ENCODE measurements at places on chromosomes 3 and 15.

DNA sequence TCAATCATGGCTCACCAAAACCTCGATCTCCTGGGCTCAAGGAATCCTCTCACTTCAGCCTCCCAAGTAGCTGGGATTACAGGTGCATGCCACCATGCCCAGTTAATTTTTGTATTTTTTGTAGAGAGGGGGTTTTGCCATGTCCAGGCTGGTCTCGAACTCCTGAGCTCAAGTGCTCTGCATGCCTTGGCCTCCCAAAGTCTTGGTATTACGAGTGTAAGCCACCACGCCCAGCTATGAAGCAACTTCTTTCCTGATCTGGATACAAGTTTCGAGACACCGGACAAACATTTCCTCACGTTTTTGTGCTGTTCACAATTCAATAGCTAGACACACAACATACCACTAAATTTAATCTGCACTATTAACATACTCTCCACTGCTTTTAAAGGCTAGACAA, 3.4 kb upstream of the SYNM start:
- no peak for DNase-seq

GRCh38 chr3:17579289-17580031, 163.0 kb downstream of the TBC1D5 start:
- DNase-seq: no peak

GRCh38 chr3:166613365-166613764, 766.7 kb downstream of the ZBBX start:
- DNase-seq: no peak

DNA sequence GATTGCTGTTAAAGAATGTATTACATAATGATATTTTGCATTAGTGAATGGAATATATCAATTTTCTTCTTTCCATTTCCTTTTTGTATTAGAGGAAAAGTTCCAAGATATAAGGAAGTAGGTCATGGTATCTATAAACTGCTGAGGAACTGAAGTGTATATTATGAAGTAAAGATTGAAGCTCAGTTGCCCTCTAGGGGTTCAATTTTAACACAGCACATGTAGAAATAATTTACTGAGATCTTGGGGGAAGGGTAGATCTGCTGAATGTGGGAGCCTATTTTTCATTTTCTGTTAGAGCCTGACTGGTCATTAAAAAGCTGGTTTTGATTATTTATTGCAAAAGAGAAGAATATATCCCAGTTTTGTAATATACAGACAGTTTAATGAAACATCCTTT, 45.2 kb downstream of the CMC1 start:
- no peak for DNase-seq

- no peak for DNase-seq
Measured at GRCh38 chr3:42180901-42181300, 85.1 kb downstream of the CCK start.

DNA sequence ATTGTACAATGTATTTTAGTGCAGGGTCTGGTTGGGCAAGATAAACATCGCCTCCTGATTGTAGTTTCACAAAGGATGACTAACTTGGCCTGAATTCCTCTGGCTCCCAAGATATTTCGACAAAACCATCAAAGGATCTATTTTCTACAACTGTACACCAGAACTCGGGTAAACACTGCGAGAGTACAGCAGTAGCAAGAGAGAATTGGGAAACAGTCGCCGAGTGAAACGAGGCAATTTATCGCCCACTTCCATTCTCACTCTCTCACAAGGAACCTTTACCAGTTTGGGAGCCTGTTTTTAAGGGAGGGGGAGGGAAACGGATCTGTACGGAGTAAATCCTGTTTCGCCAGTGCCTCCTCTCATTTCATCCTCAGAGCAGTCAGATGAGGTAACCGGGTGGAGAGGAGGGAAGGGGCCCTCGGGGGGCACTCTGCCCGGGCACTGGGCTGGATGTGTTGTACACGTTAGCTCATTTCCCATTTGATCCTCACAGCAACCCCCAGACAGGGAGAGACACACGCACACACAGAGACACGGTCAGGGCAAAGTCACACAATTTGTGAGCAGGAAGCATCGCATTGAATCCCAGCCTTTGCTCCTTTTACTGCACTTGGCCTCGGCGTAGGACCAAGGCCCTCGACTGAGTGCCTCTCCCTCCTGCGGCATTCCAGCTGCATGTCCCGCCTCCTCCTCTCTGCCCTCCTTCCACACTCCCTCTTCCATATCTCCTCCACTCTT, 120.1 kb downstream of the LIPC start:
- DNase-seq: no peak

DNA sequence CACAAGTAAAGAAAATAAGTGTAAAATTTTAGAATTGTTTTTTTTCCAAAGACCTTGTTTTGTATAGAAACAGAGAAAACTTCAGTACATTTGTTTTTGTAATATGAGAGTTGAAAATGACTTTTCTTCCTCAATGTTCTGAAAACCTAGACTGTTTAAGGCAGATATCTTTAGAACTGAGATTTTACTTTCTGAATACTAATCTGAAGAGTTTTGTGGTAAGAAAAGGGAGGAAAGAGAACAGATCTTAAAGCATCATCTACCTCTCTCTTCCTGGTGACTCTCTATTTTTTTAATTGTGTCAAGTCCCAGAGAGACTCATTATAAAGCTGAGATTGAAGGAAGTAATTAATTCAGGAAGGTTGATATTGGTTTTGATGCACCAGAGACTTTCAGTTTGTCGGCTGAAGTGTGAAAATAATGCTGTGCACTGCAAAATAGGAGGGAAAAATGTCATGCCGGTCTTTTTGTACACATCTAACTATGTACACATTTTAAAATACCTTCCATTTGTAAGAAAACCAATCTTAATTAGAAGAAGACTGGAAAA, 142.1 kb upstream of the NAALADL2 start:
- DNase-seq: no peak

DNA sequence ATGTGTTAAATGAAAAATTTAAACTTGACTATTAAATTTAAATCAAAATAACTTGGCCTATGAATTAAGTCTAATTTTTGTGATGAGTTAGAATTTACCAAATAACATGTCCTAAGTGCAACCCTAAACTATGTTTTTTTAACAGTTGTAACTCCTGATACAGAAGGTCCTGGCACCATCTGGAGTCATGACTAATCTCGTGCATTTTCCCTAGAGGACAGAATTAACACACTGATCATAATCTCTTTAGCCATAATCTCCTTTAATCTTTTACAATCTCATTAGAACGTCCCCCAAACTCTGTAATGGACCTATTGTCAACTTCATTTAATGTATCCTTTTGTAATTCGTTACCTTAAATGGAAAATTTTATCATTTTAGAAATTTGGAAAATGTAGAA, 100.6 kb downstream of the SUCNR1 start:
- no peak for DNase-seq

GRCh38 chr3:156665291-156665690, 9.1 kb upstream of the TIPARP start:
- no peak for DNase-seq

GRCh38 chr15:25783607-25784540, 79.3 kb downstream of the ATP10A start:
- DNase-seq: no peak

- DNase-seq: no peak
Measured at GRCh38 chr15:92578096-92578835, 77.3 kb downstream of the FAM174B start.

GRCh38 chr15:90015294-90015693, 14.2 kb downstream of the ZNF710 start:
- DNase-seq: no peak

DNA sequence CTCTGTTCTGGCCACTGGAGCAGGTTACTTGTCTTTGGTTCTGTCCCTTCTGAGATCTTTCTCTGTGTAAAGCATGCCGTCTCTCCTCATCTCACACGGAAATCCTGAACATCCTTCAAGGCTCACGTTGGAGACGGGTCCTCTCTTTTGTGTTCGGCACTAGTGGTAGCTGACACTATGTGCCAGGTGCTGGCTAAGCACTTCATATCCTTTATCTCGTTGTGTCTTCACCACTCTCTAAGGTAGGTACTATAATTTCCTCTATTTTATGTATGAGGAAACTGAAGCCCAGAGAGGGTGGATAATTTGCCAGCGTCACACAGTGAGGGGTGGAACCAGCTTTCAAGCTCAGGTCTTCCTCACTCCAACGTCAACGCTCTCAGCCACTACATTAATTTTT, 1.2 kb downstream of the IFT122 start:
- DNase-seq: no peak

DNA sequence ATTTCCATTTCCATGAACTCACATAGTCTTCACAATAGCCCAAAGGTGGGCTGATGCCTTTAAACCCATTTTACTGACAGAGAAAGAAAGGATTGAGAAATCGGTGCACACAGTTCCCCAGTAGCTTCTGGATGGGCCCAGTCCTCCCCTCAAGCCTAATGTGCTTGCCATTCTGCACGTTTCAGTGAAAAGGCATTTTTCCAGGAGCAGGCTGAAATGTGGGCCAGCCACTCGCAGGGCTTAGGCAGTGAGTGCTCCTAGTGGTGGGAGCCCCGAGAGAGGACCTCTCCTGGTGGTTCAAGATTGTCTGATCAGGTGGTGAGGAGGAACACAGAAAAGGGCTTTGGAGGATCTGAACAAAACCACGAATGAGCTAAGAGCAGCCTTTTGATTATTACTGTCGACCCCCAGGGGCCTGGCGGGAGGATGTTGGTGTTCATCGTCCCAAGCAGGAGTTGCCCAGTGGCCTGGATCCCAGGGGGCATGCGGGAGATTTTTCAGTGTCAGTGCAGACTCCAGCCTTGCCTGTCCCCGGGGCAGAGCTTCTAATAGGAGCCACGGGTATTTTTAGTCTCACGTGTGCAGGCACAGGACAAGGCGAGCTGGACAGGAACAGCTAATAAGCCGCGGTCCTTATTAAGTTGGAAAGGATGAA, 8.7 kb upstream of the KY start:
- no peak for DNase-seq

DNA sequence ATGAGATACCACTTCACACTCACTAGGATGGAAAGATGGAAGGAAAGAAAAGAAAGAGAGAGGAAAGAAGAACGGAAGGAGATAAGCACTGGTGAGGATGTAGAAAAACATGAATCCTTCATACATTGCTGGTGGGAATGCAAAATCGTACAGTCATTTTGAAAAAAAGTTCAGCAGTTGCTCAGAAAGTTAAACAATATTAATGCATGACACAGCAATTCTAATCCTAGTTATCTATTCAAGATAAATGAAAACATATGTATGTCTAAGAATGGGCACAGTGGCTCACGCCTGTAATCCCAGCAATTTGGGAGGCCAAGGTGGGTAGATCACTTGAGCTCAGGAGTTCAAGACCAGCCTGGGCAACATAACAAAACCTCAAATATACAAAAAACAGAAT, 59.1 kb downstream of the SENP7 start:
- no peak for DNase-seq

DNA sequence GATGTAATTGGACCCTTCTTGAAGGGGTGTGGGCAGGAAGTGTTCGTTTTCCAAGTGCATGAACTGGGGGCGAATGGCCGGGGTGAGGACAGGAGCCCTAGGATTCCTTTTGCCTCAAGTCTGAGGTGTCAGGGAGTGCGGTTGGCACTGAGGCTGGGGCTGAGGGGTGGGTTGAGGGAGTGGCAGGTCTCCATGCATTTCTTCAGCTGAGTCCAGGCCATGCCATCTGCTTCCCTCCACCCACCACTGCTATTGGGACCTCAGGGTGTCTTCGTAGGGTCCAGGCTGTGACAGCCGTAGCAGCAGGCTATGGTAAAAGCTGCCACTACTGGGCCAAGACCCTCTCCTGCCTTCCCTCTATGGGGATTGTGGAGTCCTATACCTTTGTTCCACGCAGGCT, 25.6 kb upstream of the TSPAN3 start:
- no peak for DNase-seq

DNA sequence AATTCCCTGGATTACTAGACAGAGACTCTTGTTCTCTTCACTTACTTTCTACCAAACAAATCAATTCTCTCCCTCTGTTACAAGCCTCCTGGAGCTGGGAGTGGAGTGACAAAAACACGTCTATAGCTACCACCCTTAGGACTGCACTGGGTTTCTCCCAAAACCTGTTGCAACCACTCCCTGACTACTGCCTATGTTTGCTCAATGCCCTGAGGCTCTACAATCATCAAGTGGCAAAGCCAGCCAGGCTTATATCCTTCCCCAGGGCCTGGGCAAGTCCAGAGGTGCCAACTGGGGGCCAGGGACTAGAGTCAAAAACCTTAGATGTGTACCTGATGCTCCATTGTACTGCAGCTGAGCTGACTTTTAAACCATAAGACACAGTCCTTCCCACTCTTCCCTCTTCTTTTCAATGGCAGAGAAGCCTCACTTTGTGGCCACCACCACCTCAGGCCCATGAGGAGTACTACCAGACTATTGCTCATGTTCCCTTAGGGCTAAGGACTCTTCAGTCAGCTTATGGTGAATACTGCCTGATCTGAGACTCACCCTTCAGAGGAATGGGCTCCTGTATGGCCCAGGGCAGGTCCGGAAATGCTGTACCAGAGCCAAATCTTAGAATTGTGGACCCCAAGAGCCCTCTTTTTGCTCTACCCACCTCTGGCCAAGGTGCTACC, 125.4 kb upstream of the PLCL2 start:
- no peak for DNase-seq

GRCh38 chr15:82306791-82307713, 42.2 kb downstream of the GOLGA6L10 start:
- DNase-seq: no peak

- no peak for DNase-seq
Measured at GRCh38 chr3:182711853-182712252, 81.5 kb upstream of the ATP11B start.

- no peak for DNase-seq
Measured at GRCh38 chr15:28901987-28902745, 16.4 kb downstream of the APBA2 start.
